ENCODE measurements at places on chromosomes 2 and 18.

DNA sequence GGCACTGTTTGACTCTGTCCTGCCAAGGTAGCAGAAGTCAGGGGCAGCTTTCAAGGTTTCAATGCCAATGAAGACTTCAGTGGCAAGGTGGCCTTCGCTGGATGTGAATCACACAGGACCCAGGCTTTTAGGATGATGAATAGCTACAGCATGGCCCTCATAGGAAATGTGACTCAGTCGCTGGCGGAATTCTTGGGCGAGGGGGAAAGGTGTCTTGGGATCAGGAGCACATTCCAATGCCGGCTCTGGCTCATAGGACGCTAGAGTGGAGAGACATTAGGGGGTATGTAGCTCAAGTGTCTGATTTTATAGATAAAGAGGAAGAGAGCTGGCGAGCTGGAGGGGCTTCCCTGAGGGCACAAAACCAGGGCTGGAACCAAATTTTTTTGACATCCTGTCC lies 68.6 kb downstream of the SMIM21 start:
- DNase-seq: no peak

DNA sequence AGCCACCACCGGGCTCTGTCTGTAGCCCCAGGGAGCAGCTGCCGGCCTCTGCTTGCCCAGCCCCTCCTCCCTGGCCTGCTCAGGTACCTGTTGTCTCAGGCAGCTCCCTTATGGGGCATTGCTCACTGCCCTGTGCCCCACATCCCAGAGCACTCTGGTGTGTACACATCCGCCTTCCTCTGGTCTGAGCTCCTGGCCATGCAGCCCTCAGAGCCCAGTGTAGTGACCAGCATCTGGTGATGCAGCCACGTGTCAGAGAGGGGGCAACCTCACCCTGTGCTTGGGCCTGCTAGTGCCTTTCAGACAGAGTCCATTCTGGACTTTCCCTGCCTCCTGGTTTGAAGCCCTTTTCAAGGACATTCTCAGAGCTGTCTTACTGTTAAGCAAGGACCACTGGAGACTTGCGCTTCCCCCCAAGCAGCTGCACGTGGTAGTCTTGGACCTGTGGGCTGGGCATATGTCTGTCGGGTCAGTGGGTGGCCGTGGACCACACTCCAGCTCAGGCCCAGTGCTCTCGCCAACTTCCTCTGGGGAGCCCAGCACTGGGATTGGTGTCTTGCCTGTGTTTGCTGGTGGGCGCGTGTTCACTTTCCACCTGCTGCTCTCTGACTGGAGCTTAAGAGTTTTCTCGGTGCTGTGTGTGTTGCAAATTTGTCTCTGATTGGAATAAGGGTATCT lies 30.7 kb downstream of the DGKD start:
- DNase-seq: no peak

DNA sequence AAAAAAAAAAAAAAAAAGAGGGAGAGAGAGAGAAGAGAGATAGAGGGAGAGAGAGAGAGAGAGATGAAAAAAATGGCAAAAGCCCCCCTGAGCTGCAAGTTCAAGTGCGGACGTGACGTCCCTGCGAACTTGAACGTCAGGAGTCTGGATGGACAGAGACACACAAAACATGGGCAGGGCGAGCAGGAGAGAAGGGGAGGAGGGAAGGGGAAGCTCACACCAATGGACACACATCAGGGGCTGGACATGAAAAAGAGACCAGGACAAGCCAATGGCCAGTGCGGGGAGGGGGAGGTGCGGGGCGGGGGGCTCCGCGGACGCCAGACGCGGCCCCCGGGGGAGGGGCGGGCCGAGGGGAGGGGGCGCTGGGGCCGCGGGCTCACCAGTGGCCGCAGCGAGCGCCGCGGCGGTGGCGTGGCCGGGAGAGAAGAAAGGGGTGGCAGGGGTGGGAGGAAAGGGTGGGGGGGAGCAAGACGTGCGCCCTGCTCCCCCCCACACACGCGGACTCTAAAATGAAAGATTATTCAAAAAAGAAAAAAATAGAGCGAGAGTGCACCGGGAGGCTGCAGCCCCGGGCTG lies at the start of gene BCL11A:
TSS of gene BCL11A (minus strand) at position 160 of the 579 bp plus-strand sequence. CDS start 384 bp downstream, outside the sequence.
- peak; percentile 90 for DNase-seq

DNA sequence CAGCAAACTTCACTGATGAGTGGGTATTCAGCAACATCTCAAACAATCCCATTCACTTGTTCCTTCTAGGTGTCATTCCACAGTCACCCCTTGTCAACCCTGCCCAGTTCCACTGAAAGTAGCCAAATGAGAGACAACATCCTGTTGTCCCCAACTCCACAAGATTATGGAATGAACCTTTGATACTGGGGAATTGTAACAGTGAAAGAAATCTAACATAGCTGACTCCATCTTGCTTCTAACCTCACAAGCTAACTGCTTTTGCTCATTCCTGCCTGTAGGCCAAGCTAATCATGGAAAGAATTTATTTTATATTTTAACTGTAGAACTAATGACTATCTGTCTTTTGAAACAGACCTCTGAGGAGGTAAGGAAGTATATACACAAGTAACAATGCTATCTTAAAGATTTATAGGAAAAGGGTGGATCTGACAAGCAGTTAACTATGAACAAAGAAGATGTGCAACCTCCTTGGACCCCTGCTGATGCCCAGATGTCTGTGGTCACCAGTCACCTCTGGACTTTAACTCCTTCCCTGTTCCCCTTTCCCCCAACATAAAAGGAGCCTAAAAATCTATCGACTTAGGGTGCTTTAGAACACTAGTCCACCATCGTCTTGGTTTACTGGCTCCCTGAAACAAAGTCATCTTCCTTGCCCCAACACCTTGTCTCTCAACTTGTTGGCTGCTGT lies 6.9 kb upstream of the ANXA4 start:
- DNase-seq: no peak

DNA sequence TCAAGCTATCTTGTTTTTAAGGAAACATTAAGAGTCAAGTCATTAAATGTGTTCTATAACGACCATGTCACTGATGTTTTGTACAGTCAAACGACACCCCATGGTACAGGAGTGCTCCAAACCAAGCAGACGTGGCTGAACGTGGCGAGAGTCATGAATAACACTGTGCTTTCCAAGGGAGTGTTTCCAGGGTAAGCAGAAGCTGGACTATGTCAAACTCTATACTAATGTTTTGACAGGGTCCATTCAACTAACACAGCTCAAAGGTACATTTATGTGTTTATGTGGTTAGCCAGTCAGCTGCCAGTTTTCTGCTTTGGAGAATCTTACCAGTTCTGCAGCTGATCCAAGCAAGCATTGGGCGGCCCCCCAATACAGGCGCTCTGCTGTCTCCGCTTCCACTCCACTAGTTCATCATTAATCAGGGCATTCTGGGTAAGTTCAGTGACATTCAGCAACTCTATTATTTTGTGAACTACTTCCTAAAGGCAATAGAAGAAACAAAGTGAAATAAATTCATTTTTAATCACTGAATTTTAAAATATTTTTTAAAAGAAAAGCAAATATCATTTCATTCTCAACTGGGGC lies 16.4 kb downstream of the STAT1 start:
- DNase-seq: no peak

- DNase-seq: no peak
Observed at GRCh38 chr2:4915357-4915756, 776.8 kb upstream of the SOX11 start.

DNA sequence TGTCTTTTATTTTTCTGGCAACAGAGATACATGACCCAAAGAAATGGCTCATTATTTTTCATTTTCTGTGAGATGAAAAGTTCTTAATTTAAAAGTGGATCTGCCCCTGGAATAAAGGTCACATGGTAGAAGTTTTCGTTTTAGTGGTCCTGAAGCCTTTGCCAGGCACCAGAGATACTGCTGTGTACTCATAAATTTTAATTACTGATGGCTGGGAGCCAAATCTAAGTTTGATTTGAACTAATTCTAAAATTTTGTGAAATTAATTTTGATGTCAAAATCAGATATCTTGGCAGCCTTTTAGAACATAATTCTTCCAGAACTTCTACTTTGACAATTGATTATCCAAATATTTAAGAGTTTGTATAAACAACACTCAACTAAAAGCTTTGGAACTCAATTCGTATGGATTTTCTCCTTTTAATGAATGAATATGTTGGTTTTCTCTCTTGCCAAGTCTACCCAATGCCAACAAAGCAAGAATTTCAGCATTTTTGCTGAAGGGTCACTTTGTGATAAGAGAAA lies 128.5 kb upstream of the SP5 start:
- DNase-seq: no peak

DNA sequence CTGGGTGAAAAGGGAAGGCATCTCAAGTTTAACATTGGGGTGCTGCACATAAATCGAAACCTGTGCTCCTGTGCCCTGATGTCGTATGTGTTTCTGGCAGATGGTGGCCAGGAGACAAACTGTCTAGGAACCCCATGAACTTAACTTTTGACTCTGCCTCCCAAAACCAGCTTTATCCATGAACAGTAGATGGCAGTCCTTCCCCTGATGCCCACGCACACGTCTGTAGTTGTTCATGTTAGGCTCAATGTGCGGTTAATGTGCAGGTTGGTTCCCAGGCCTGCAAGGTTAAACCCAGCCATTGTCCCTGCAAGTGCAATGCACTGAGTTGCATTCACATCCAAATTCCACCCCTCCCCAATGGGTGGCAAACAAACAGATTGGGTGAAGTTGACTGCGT lies 44.1 kb upstream of the SIX3 start:
- no peak for DNase-seq

GRCh38 chr18:13359210-13359609 lies 140.7 kb downstream of the LDLRAD4 start:
- no peak for DNase-seq

DNA sequence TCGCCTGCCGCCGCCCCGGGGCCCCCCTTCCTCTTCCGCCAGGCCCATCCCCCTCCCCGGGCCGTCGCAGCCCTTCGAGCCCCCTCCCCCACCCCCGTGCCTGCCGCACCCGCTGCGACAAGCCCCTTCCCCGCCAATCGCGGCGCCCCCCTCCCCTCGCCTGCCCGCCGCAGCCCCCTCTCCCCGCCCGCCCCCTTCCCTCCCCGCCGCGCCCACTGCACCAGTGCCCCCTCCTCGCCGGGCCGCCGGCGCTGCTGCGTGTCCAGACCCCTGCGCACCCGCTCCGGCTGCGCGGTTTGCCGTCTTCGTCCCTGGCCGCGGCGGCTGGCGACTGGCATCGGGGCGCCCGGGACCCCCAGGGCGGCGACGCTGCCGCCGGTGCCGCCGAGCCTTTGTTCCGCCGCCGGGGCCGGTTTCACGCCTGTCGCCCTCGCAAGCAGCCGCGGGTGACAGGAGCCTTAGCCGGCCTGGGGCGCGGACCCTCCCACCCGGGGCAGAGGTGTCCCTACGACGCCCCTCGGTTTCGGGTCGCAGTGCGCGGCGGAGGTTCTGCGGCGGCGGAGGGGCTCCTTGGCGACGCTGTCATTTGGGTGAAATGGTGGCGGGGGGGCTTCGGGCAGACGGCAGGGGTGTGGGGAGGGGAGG lies 18.1 kb downstream of the GPC1 start:
- DNase-seq: peak; percentile 52

- no peak for DNase-seq
Observed at GRCh38 chr2:10372203-10372861, 69.6 kb downstream of the HPCAL1 start.

DNA sequence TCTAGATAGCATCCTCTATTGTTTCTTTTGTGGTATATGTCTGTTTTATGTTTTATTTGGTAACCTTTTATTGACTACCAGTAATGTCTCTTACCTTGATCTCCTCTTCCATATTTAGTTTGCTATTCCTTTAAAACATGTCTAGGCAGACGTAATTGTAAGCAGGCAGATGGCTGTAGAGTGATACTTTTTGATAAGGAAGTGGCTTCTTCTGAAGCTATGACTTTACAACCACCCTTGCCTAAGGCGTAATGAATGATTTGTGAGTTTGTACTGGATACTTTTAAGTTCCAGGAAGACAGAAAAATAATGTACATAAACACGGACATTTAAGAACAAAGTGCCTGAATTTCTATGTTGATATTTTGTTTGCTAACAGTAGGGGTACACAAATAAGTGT lies 85.6 kb downstream of the ZNF804A start:
- no peak for DNase-seq

DNA sequence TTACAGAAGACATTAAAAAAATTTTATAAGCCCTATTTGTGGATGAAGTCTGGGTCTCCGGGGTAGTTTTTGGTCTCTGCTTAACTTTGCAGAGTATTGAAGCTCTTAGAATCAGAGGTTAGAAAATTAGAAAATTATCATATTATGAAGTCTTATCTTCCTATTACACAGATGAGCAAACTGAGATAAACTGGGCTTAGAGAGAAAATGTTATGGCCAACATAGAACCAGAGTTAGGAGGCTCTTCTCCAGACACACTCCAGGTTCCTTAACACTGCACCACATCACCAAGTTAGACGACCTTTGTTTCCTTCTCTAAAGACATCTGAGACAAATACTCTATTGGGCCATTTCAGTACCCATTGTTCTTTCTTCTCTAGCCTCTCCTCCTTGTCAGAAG lies 36.7 kb upstream of the NEB start:
- DNase-seq: no peak

GRCh38 chr2:36568516-36569246 lies 29.3 kb downstream of the FEZ2 start:
- DNase-seq: no peak

DNA sequence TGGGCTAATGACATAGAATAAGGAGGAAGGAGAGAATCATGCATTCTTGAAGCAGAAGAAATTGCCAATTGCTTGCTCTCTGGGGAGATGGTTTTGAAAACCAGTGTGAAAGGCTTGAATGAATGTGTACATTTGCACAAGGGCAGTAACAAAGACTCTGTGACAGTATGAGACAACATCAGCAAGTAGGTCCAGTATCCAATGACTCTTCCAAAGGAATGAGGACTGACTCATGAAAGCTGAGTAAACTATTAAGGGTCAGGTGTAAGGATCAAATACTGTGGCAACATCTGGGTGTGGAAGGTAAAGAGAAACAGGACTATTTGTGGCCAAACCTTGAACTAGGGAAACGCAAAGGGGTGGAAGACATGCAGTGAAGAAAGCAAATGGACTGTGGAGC lies 886.0 kb upstream of the CHAC2 start:
- no peak for DNase-seq

GRCh38 chr2:237900891-237901831 lies 41.7 kb downstream of the RAMP1 start:
- DNase-seq: peak; percentile 59

GRCh38 chr2:203781151-203781550 lies 74.7 kb downstream of the CD28 start:
- DNase-seq: no peak

GRCh38 chr2:55804535-55804934 lies 110.9 kb upstream of the PNPT1 start:
- no peak for DNase-seq

- no peak for DNase-seq
Observed at GRCh38 chr18:2889761-2890192, 43.0 kb downstream of the EMILIN2 start.

DNA sequence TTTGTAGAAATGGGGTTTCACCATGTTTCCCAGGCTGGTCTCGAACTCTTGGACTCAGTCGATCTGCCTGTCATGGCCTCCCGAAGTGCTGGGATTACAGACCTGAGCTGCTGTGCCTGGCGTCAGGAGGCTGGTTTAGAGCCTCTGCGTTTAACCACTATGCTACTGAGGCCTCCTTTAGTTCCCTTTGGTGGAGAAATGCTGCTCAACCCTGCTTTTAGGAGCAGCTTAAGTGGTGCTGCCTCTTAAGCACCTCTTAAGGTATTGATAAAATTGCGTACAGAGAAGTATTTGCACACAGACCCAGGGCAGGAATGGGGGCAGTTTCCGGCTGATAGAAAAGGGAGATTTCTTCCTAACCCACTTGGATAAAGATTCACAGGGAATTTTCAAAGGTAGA lies 8.0 kb downstream of the CD8A start:
- no peak for DNase-seq

- no peak for DNase-seq
Observed at GRCh38 chr2:47662552-47662951, 120.4 kb upstream of the MSH6 start.

- no peak for DNase-seq
Observed at GRCh38 chr2:197239434-197239833, 71.1 kb downstream of the ANKRD44 start.
